Hematopoietic multipotent progenitor cell (in vitro differentiated cells): ENCODE measurements at places on chromosomes 2 and 18. TPM values are rescaled to one million over a fixed set of nuclear protein-coding genes. Genes with fewer than 3 reads are reported as not detected.

The CYS1 gene
- not detected for total RNA-seq

The RGPD3 gene
- 0.27 TPM for total RNA-seq

The NTSR2 gene
- not detected for total RNA-seq

The PDE11A gene
- under 0.01 TPM for total RNA-seq

The PJVK gene
- 0.81 TPM for total RNA-seq

GRCh38 chr2:27307545-27308358 lies 493 bp downstream of the UCN start:
- DNase-seq: no peak

GRCh38 chr2:96977631-96978195 lies 8.7 kb downstream of the FAM178B start:
- DNase-seq: no peak

DNA sequence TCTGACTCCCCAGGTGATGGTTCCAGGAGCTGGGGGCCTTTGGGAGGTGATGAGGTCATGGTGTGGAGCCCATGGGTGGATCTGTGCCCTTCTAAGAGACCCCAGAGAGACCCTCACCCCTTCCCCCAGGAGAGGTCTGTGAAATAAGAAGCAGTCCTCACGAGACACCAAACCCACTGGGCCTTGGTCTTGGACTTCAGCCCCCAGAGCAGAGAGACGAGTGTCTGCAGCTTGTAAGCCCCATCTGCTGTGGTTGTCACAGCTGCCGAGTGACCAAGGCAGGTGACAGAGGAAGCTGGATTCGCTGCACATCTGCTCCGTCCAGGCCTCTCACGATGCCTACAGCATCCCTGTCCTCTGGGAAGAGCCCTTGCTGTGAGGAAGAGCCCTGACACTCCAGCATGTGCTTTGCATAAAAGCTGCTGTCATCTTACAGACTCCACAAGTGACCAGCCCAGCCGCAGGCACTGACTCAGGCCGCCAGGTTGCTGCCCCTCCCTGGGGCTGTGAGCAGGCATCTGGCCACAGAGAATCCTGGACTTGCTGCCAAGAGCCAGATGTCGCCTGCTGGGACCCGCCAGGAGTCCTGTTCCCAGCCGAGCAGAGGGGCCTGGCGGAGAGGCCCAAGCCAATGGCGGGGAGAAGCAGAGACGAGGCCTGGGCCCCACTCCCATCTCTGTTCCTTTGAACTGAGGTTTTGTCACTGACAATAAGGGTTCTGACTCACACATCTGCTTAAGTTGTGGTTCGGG lies 150.8 kb downstream of the PXDN start:
- DNase-seq: no peak

GRCh38 chr18:58698701-58699193 lies 27.5 kb downstream of the MALT1 start:
- DNase-seq: no peak

DNA sequence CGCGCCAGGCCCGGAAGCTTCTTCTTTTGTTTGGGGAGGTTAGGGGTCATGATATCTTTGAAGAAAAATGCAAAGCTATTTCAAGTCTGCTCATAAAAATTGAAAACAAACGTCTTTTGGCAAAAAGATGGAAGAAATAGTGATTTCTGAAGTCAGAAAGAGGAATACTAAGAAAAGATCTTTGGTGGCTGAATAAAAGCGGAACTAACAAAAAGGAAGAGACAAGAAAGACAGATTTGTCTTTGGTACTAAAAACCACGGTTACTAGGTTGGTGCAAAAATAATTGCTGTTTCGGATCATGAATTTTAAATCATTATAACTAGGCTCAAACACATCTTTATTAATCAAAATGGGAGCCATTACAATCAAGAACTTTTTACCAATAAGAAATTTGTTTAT lies 164.6 kb upstream of the TRIB2 start:
- no peak for DNase-seq

GRCh38 chr2:120819720-120820210 lies 84.1 kb downstream of the GLI2 start:
- no peak for DNase-seq

DNA sequence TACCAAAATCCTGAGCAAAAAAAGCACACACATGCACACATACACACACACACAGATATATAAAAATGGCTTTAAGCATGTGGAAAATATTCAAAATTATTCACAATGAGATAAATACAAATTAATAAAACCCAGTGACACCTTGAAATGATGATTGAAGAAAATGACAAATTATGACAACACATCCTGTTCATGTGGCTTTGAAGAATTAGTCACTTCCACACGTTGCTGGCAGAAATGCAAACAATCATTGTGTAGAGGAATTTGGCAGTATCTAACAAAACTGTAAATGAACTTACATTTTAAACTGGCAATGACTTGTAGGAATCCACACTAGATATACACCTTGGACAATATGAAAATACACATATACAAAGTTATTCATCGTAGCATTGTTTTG lies 95.8 kb upstream of the RGPD4 start:
- DNase-seq: peak; percentile 18

DNA sequence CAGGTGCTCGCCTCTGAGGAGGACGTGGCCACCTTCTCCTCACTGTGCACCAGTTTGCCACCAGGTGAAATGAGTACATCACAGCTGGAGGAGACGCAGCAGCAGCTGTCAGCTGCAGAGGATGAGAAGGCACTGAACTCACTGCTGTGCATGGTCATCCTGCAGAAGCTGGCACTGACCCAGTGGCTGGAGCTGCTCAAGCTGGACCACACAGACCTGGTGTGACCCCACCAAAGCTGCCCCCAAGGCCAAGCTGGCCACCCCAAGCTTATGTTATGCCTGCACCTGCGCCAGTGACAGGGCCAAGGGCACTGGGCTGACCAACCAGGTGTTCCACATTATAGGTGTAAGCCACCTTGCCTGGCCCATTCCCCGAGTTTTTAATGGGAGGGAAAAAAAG lies 19.3 kb downstream of the CLK1 start:
- no peak for DNase-seq

DNA sequence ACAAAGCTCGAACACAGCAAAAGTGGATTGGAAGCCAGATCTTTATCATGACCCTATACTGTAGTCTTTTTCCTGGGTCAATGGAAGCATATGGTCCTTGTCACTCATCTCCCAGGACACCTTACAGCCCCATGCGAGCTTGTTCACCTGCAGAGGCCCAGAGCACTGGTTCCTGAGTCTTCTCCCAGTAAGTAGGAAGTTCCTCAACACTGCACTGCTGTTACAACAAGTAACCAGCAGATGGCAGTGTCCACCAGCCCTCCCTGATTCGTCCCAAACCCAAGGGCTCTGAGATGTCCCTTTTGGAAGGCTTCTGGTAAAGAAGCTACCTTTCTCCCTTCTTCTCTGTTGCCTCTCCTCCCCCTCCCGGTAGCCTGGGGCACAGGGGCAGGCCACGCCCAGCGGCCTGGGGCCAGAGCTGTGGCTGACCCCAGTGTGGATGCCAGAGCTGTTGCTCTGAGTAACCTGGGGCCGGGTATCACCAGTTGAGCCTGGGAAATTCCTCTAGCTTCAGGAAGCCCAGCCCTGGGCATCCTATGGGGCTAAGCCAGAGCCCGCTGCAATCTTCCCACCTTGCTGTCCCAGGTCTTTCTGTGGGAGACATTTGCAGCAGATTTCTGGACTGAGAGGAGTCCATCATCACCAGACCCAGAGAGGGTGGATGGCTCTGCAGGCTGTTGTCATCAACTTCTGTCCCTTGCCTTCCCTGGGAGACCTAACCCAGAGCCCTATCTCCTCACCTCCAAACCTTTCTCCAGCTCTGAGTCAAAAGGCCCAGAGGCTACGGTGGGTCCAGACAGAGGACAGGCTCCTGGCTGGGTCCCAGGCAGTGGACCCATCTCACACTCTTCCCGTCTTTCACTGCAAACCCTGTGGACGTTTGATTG lies 5.3 kb upstream of the GDF7 start:
- peak; percentile 80 for DNase-seq

GRCh38 chr18:45328296-45328695 lies 287.0 kb upstream of the SLC14A2 start:
- DNase-seq: no peak

- no peak for DNase-seq
Observed at GRCh38 chr2:167945660-167946368, 301.6 kb downstream of the STK39 start.
